ENCODE measurements at places on chromosomes 2 and 18.

DNA sequence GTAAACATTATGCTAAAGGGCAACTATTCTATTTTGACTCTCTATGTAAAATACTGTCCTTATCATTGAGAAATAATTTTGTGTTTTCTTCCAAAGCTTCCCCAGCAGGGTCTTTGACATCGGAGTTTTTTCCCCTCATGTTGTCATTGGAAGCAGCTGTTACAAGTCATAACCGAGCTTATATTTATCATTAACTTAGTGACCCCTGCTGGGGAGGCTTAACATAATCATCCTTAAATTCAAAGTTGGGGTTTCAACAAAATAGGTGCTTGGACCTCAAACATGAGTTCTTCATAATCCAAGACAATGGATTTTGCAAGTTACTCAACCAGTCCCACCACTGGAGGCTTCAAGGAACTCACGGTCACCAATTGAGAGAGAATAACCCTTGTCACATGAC is 330.9 kb downstream of the DCC start:
- no peak for DNase-seq

DNA sequence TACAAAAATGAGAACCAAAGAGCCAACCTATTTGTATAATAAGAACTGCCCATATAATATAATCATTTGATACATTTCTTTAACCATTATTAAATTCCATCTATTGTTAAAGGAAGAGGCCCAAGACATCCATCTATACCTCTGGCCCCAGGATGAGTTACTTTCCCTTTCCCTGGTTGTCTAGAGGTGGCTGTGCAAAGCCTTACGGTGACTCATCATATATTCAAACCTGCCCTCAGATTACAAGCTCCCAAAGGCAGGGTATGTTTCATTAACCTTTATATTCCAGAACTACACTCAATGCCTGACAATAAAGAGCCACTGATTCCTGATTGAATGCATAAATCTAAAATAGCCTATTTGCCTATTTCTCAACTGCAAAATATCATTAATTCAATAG is 105.8 kb upstream of the PID1 start:
- no peak for DNase-seq

DNA sequence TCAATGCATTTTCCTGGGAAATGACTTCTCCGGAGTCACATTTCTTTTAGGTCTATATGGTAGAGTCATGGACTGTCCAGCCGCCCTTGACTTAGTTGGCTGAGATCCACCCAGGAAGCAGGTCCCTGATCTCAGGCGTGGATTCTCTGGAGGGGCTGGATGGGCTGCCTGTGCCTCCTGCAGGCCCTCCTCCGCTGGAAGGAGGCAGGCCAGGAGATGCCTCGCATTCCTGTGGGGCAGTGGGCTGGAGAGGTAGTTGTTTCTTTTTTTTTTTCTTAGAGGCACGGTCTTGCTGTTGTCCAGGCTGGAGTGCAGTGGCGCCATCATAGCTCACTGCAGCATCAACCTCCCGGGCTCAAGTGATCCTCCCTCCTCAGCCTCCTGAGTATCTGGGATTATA is 129.0 kb upstream of the MYCN start:
- DNase-seq: no peak

- no peak for DNase-seq
Measured at GRCh38 chr2:219218217-219218731, 484 bp downstream of the ABCB6 start.
